Stimulated activated CD8-positive, alpha-beta memory T cell treated with anti-CD3 and anti-CD28 coated beads, Interleukin-4, amount 100 ng/mL, for 1 hour (primary cell): ENCODE measurements at places on chromosomes 3 and 15.

DNA sequence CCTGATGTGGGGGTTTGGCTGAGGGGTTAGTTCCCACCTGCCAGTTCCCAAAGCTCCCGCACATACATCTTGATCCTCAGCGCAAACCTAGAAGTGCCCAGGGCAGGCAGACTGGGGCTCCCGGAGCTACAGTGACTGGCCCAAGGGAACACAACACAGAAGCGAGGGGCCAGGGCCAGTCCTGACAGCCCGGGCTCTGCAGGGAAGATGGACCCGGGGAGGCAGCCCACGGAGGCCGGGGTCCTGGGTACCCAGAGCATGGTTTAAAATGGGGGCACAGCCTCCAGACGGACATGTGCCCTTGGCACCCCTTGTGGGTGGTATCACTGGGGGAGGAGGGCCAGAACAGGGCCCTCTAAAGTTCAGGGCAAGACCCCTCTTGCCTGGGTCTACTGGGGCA lies 5.1 kb downstream of the CPN2 start:
- DNase-seq: no peak

GRCh38 chr15:52303093-52303772 lies 7.6 kb upstream of the MYO5C start:
- DNase-seq: no peak

DNA sequence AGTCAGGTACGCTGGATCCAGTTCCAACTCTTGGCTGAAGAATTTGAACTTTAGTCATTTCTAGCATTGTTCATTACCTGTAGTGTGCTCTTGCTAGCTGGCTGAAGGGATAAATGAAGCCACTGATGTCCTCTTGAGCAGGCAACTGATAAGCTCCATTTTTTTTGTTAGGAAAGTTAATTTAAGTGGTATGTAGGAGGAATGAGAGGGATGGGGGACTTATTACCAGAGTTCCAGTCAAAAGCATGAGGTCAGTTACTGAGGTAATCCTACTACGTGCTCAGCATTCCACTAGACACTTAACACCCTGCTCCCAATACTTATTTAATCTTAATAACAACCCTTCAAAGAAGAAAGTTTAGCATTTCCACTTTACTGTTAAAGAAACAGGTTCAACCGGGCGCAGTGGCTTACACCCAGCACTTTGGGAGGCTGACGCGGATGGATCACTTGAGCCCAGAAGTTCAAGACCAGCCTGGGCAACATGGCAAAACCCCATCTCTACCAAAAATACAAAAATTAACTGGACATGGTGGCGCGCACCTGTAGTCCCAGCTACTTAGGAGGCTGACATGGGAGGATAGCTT lies 2.0 kb upstream of the RASA2 start:
- DNase-seq: no peak

GRCh38 chr15:26806151-26806550 lies 33.3 kb upstream of the GABRB3 start:
- DNase-seq: no peak

DNA sequence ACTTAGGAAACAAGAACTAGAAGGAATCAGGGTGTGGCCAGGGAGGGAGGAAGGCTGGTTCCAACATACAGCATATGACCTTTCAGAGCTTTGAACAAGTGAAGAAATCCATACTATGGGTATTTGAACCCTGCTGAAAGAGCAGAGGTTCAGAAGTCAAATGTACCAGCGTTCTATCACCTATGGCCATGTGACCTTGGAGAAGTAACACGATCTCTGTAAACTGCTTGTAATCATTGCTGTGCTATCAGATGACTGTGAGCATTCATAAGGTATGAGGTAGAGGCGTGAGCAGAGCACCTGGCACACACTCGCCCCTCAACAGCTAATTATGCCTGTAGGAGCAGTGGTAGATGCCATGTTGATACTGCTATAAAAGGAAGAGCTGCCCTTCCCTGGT lies 55.2 kb downstream of the KLHL6 start:
- no peak for DNase-seq

GRCh38 chr3:11671648-11672100 lies 28.0 kb upstream of the VGLL4 start:
- no peak for DNase-seq

DNA sequence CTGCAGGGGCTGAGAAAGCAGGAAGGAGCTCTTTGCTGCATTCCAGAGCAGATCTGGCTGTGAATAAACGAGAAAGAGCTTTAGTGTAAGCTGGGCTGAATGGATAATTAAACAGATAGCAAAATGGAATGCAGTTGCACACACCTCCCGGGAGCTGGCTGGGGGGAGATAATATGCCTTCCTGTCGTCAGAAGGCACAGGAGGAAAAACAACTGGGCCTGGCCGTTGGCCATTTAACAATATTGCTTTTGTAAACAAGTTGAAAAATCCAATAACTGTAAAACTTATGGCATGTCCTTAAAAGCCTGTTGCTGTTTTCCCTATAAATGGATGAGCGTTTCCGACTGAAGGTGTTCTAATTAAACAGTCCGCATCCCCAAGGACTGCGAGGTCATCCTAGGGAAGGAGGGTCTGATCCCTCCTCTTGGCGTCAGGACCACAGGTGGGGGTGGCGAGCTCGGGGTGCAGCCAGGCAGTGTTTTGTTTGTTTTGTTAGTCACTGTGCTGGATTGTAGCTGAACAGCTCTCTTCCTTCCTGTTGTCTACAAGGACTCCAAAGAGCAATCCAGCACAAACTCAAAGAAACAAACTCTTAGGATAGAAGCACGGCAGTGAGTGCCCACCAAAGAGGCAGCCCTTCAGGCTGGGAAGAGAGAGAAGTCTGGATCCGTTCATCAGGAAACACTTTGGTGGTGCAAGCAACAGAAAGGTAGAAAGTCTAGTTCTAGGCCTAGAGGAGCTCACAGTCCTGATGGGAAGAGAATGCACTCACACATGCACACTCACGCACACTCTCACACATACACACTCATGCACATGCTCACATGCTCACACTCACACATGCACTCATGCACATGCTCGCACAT lies 133.4 kb upstream of the SMAD3 start:
- no peak for DNase-seq

DNA sequence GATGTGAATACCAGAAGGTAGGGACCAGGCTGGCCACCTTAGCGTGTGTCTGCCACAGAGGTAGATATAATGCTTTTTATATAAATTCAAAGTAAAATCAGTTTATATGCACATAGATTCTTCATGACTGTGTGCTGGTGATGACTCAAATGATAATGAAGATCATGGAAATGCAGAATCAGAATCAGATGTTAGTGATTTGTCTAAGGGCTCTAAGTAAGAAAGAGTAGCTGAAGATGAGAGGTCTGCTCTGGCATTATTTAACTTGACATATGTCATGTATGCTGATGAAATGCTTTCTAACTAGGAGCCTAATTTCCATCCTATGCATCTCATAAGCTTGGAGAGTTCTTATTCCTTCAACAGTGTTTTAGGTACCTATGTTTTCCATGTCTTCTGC lies 50.3 kb upstream of the DPH6 start:
- DNase-seq: no peak

GRCh38 chr3:50612970-50613846 lies 1.6 kb upstream of the CISH start:
- DNase-seq: no peak

DNA sequence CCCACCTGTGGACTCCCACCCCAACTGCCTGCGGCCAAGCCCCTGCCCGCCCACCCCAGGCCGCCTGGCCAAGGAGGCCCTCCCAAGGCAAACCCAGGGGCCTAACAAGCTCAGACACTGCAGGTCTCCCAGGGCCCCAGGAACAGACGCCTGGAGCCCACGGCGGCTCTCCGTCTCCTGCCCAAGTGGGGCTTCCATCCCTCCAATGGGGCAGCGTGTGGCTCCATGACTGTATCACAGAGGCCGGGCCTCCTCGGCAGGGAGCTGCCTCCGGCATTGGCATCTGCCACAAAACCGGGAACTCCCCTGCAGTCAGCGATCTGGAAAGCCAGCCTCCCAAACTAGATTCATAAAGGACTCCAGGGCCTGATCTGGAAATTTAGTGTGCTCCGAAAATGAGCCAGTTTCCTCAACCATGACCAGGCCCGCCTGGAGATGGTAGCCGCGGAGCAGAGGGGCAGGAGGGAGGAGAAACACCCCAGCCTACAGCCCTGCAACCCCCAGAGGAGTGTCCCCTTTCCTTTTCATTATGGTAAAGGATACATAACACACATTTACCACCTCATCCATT lies 148.3 kb upstream of the IQSEC1 start:
- no peak for DNase-seq

- no peak for DNase-seq
These were observed 422.7 kb downstream of the PLCL2 start for GRCh38 chr3:17307482-17307881.

DNA sequence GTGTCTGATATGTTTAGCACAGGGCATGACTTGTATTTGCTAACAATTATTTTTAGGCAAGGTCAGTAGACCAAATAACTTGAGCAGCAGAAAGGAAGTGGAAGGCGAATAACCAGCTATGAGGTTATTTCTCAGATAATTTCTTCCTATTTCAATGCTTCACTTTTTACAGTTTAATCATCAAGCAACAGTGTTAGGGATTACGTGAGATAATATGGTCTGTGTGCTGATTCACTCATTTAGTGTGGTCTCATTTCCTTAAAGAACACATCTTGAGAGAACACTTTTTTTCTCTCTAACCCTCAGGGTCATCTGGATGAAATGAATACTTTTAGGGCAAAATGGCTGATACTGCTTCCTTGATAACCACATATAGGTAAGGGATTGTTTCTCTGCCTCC lies 126.0 kb upstream of the CCNL1 start:
- no peak for DNase-seq

- DNase-seq: no peak
These were observed 106.8 kb downstream of the GABRG3 start for GRCh38 chr15:27077790-27078189.

GRCh38 chr3:177578488-177578887 lies 381.2 kb upstream of the TBL1XR1 start:
- no peak for DNase-seq

DNA sequence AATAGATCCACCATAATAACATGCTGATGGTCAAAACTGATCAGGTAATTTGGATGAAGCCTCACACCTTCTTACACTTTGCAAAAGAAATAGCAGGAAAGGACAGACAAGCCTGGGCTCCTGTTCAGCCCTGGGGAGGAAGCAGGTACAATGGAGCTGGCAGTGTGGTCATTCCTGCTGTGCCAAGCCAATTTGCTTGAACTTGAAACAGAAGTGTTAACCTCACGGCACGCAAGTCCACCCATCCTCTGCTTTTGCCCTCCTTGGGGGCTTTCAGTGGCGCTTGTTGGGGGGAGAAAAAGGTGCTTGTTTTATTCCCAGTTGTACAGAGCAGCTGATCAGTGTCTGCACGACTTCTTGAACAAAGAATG lies 36.8 kb upstream of the RFTN1 start:
- no peak for DNase-seq

DNA sequence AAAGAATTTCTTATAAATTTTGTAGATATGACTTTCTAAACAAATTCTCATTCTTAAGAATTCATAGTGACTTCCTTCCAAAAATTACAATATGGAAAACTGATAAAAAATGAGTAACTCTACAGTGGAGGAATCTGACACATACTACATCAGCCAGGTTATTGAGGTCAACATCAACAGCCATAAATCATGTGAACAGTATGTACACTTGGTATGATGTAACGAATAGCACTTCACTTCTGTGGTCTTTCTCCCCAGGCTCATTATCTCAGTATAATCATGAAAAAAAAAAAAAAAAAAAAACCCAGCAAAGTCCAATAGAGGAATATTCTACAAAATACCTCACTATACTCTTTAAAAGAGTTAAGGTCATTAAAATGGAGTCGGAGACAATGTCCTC lies 111.2 kb upstream of the SUCLG2 start:
- DNase-seq: no peak
